ENCODE measurements at places on chromosomes 6 and 20.

DNA sequence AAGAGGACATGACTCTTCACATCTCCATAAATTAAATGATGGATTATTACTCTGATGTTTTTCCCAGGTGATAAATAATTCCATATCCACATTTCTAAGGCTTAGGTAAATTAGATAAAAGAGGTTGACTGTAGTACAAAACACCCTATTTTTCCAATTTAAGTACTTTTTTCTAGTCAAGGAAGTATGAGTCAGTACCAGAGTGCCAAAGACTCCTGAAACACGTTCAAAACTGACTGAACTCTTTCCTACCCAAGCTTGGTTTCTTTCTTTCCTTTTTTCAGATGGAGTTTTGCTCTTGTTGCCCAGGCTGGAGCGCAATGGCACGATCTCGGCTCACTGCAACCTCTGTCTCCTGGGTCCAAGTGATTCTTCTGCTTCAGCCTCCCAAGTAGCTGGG lies 85.0 kb downstream of the DOK5 start:
- DNase-seq: no peak

DNA sequence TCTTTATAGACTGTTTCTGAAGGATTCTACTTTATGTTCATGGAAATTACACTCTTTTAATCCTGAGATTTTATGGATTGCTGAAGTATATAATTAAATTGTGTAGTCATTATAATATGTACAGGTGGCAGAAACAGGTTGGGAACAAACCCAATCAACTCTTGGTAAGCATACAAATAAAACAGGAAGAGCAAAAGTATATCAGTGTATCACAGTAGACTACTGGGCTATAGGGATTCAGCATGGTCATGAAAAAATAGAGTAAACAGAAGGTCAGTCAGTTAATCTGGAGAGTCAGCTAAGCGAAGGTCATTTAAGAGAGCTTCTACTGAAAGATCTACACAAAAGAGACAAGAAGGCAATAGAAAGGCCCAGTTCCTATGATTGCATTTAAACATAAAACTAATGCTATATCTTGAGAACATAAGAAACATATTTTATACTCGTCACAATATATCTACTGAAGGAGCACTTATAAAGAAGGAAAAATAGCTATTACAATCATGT lies 178.9 kb upstream of the ECI2 start:
- no peak for DNase-seq

DNA sequence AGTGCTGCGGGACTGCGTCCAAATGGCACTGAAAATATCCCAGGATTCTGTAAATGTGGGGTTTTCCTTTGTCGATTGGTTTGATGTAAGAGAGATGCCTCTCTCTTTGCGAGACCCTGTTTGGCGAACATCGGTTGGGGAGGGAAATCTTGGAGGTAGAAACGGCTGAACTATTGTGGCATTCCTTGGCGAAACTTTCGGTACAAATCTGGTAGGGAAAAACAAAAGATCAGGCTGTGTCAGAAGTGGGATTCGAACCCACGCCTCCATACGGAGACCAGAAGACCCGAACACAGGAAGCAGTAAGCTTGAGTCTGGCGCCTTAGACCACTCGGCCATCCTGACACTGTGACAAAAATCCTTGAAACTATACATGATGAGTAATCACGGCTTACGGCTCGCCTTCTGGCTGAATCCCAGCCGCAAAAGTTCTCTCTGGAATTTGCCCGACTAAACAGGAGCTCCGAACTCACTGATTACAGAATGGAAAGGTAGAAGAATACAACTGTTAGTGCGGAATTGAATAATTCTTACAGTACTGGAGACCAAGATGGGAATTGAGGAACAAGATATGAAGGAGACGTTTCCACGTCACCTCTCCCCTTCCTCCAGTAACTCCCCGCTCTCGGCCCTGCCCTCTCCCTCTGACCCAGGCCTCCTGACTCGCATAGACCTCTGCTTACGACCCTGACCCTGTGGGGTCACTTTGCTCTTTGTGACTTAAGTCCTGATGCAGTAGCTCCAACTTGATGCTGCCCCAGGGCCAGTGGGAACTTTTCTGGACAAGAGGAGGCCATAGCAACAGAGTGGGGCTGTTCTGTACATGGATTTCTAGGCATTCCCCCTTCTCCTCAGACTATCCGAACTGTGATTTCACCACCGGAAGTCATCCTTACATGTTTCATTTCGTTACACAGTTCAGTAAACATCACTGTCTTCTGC lies 132.8 kb upstream of the ZNF184 start:
- no peak for DNase-seq

- no peak for DNase-seq
Observed at GRCh38 chr20:49712646-49712995, 1.1 kb downstream of the B4GALT5 start.

- DNase-seq: no peak
Observed at GRCh38 chr20:62051144-62051543, 14.5 kb downstream of the TAF4 start.

DNA sequence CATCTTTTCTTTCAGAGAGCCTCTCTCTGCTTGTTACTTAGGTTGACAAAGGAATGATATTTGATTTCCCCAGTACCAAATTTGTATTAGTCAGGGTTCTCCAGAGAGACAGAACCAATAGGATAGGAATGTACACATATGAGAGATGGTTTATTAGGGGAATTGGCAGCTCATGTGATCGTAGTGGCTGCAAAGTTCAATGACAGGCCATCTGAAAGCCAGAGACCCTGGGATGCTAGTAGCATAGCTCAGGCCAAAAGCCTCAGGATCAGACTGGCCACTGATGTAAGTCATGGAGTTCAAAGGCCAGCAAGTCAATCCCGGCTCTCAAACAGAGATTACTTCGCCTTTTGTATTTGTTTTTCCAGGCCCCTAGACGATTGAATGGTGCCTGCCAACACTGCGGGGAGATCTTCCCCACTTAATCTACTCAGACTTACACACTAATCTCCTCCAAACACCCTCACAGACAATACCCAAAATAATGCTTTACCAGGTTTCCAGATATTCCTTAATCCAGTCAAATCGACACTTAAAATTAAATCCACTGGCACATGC lies 215.5 kb downstream of the ALDH8A1 start:
- no peak for DNase-seq

- DNase-seq: no peak
Observed at GRCh38 chr6:21354805-21355238, 238.7 kb upstream of the SOX4 start.

DNA sequence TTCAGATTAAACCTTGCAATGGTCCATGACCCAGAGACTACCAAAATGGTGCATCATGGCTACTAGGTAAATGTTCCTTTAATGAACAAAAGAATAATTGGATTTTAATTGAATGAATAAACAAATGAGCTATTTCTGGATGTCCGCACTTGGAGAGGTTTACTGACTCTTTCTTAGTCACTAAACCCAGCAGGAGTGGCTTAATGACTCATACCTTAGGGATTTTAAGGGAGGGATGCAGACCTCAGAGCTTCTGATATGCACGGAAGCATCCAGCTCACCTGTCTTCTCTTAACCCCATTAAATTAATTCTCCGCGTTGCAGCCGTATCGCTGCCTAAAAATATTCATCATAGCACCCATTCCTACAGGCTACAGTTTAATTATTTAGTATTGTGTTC lies 970.0 kb upstream of the SLC35B3 start:
- no peak for DNase-seq

GRCh38 chr6:67629258-67629657 lies 1005.8 kb upstream of the ADGRB3 start:
- DNase-seq: no peak

DNA sequence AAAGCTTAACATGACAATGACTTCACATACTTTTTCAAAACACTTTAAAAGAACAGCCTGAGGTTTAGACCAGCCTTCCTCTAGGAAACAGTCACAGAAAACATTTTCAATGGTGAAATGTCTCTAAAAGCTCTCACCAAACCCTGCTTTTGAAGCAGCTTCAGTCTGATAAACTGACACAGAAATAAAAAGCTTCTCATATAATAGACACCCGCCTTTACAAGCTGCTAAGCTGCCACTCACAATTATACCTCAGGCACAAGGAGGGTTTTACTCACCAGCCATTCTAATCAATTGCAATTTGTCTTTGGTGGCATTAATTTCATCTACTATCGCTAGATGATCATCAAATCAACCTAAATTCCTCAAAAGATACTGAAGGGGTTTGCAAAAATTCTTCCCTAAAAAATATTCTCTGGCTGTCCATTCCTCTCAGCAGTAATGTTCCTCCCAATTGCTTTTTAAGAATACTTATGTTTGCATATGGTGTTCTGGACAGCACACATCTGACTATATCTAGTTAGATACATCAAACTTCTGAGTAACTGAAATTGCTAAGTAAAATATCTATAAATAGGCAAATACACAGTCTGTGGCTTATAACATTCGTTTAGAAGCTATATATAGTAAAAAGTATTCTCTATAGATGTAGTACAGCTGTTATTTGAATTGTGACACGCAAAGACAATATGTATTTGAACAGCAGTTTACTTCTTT lies 29.4 kb downstream of the KIF13A start:
- DNase-seq: no peak

DNA sequence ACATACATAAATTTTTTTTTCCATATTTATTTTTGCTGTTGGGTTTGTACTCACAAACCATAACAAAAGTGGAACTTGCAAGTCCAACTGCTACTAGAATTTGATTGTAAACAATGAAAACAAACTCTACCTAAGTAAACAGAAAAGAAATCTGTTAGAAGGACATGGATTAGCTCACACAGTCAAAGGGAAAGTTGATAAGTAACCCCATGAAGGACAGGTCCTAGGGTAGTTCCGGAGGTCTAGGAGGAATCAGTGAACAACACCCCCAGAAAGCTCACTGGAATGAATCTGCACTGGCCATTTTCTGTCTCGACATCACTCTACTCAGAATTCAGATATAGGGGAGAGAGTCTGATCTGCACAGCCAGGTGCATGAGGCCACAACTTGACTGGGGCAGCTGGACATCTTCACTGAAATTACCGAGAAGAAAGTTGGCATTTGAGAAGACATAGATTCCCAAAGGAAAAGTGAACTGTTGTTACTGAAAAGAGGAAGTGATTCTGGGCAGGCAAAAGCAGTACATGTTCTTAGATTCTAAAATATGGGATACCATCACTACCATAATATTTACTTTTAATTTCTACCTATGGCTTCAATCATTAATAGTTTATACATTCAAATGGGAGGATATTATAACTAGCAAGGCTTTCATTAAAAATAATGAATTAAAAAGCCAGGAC lies 76.4 kb downstream of the HMGN3 start:
- no peak for DNase-seq

DNA sequence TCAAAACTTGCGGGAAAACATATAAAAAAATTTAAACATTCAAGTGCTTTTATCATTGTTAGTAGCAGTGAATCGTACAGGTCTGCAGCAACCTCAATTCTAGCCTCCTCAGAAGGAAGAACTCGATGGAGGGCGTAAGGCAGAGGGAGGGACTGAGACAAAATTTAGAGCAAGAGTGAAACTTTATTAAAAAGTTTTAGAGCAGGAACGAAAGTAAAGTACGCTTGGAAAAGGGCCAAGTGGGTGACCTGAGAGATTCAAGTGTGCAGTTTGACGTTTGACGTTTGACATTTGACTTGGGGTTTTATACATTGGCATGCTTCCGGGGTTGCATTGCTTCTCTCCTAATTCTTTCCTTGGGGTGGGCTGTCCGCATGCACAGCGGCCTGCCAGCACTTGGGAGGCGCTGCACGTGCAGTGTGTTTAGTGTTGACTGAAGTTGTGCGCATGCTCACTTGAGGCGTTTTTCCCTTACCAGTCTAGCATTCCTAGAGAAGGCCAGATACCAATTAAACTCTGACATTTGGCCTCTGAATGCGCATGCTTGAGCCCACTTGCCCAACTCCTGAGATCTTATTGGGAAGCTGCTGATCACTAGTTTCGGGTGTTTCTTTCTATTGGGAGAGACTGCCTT lies 82.6 kb downstream of the TBX18 start:
- no peak for DNase-seq

- DNase-seq: no peak
Observed at GRCh38 chr6:132964868-132965382, 150.6 kb downstream of the RPS12 start.

GRCh38 chr6:116105247-116105646 lies 4.6 kb downstream of the NT5DC1 start:
- no peak for DNase-seq

- no peak for DNase-seq
Observed at GRCh38 chr6:13420269-13420668, 67.1 kb downstream of the GFOD1 start.

- DNase-seq: peak; percentile 29
Observed at GRCh38 chr6:7165890-7166267, 58.1 kb downstream of the RREB1 start.

DNA sequence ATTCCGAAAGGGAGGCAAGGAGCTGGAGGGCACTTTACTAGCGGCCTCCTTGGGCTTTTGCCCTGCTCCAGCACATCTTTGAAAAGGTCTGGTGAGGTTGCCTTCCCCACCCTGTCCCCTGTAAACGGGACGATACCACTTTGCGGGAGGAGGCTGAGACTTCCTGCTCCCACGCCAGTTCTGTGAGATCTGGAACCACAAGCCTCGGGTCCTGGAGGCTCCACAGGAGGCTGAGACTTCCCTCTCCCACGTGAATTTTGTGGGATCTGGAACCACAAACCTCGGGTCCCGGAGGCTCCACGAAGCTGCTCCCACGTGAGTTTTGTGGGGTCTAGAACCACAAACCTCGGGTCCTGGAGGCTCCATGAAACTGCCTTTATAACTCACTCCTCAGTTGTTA lies 209.3 kb downstream of the DLL1 start:
- no peak for DNase-seq

GRCh38 chr6:117481926-117482239 lies 591 bp upstream of the DCBLD1 start:
- DNase-seq: no peak

- DNase-seq: no peak
Observed at GRCh38 chr6:90221403-90221802, 75.2 kb downstream of the BACH2 start.
